ENCODE measurements at places on chromosomes 12 and 14. TPM values are rescaled to one million over a fixed set of nuclear protein-coding genes. Genes with fewer than 3 reads are reported as not detected.

DNA sequence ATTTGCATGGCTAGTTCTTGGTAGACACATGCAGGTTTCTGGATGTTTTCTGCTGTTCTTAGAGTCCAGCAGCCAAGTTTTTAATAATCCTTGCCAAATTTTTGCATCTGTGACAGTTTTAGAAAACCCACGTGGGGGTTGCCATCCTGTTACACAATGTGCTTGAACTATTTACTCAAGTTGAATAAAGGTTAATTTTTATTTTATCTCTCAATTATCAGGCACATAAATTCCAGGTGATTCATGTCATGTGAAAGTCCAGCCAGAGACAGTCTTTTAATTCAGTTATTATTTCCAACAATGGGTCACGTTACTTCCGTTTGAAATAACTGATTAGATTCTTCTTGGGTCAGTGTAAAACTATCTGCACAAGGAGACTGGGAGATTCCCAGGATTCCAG is 15.7 kb downstream of the MYRFL start:
- H3K4me3 ChIP-seq = no peak overlapping the region
- H3K27me3 ChIP-seq = peaks cover 4% of the 10 kb centered on the region
- no peak for DNase-seq
- no peak overlapping the region for H3K27ac ChIP-seq
- no peaks in the 10 kb centered on the region for H3K36me3 ChIP-seq
- H3K4me1 ChIP-seq = no peaks in the 10 kb centered on the region

HNRNPC gene
- 863 TPM for total RNA-seq

CRIP1 gene
- 702 TPM for total RNA-seq

DNA sequence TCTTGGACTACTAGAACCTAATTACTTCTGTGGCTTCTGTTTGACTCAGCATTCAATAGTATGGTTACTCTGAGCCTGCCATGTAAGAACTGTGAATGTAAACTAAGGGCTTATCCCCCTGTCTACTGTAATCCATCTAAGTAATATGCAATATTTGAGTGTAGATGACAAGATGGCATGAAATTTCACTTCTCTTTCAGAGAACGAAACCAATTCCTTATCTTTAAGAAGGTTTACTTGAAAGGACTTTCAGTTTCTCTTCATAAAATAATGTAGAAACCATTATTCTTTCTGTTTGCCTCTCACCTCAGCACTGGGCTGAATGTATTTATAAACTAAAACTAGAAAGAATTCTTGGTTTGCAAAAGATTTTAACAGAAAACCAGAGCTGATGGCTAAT is 60.4 kb upstream of the ARID2 start:
- peaks cover 17% of the 10 kb centered on the region for H3K36me3 ChIP-seq
- DNase-seq = peak; percentile 10
- H3K27ac ChIP-seq = peak overlapping the region; percentile 88
- H3K4me1 ChIP-seq = peaks cover 51% of the 10 kb centered on the region
- peaks cover 12% of the 10 kb centered on the region for H3K27me3 ChIP-seq
- peak overlapping the region; percentile 67 for H3K4me3 ChIP-seq

CFAP251 gene
- 0.30 TPM for total RNA-seq

DNA sequence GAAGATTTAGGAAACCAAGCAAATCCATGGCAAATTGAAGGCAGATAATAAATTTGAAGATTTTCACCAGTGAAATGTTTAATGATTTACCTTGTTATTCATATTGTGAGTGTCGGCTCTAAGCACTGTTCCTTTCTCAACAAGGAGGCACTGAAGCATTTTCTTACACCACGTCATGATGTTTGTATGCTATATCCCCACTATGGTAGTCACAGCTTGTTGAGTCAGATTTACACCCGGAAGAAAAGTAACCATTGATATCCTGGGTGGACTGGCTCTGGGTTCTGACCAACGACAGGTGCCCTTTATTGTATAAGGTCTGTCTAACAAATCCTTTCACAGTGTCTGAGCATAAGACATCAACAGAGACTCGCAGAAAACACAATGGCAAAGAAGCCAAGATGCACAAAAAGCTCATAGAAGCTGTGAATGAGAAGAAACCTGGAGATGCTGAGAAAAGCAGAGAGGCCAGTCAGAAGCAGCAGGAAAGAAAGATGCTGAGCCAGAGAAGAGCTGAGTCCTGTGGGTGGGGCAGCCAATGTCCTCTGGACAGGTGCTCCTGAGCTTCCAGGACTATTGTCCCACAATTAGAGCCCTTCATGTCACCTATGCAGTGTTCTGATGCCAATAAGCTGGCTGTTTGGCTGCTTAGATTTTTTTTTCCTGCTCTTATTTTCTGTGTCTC is 49.7 kb upstream of the ARHGAP5 start:
- H3K4me3 ChIP-seq = no peak overlapping the region
- no peak overlapping the region for H3K27ac ChIP-seq
- no peaks in the 10 kb centered on the region for H3K4me1 ChIP-seq
- peaks cover 7% of the 10 kb centered on the region for H3K27me3 ChIP-seq
- no peaks in the 10 kb centered on the region for H3K36me3 ChIP-seq
- DNase-seq = no peak

- H3K27me3 ChIP-seq = no peaks in the 10 kb centered on the region
- no peak overlapping the region for H3K27ac ChIP-seq
- no peaks in the 10 kb centered on the region for H3K36me3 ChIP-seq
- H3K4me1 ChIP-seq = no peaks in the 10 kb centered on the region
- no peak overlapping the region for H3K4me3 ChIP-seq
These were observed 136.3 kb downstream of the SCARB1 start for GRCh38 chr12:124727264-124727800.

DNA sequence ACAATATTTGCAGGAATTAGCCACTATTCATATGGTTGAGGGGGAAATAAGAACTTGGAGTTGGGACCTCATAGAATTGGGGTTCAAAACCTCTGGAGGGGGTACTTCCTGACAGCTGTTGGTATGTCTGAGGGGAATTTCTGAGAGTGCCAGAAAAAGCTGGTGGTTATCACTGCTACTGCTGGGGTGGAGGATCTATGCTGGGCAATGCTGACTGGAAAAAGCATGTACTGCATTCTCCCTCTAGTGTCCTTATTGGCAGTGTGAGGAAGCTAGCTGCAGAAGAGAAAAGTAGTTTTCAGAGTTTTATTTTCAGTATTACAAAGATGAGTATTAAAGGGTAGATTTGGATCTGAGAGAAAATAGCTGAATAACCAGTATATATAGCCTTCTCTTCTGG is 88.8 kb downstream of the FUT8 start:
- H3K27ac ChIP-seq = no peak overlapping the region
- no peaks in the 10 kb centered on the region for H3K27me3 ChIP-seq
- no peak overlapping the region for H3K4me3 ChIP-seq
- peaks cover 20% of the 10 kb centered on the region for H3K4me1 ChIP-seq

OTX2 gene
- total RNA-seq = not detected

DNA sequence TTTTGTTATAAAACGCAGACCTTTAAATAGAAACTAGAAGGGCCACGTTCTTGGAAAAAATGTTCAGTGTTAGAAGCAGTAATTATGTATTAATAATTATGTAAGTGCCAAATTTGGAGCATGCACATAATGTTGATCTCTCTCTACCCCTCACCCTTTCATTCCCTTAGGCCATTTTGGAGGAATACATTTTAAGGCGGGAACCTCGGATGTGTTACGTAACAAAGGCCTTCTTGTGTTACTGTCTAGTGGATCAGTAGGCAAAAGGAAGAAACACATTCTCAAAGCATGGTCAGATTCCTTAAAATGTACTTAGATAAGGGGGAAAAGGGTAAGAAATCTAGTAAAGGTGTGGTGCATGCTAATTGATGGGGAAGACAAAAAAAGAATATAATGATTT is 52.7 kb downstream of the RASSF3 start:
- peaks cover 32% of the 10 kb centered on the region for H3K36me3 ChIP-seq
- peaks cover 84% of the 10 kb centered on the region for H3K4me1 ChIP-seq
- H3K27me3 ChIP-seq = no peaks in the 10 kb centered on the region

DNA sequence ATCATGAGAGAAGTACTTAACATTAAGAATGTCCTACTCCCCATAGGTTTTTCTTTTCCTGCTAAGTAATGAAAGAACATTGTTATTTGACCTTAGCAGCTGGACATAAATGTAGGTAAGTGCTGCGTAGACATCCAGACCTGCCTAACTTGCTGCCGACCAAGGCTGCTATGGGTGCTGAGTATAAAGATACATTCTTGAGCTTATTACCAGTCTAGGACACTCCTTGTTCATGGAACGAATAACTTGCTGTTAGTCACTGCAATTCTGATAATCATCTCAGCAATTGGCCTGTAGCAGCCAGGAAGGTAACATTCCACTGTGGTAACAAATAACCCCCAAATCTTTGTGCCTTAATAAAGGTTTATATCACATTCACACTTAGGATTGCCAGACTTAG is 478.1 kb downstream of the VRK1 start:
- H3K4me3 ChIP-seq = no peak overlapping the region

KRT72 gene
- total RNA-seq = 12.3 TPM

DNA sequence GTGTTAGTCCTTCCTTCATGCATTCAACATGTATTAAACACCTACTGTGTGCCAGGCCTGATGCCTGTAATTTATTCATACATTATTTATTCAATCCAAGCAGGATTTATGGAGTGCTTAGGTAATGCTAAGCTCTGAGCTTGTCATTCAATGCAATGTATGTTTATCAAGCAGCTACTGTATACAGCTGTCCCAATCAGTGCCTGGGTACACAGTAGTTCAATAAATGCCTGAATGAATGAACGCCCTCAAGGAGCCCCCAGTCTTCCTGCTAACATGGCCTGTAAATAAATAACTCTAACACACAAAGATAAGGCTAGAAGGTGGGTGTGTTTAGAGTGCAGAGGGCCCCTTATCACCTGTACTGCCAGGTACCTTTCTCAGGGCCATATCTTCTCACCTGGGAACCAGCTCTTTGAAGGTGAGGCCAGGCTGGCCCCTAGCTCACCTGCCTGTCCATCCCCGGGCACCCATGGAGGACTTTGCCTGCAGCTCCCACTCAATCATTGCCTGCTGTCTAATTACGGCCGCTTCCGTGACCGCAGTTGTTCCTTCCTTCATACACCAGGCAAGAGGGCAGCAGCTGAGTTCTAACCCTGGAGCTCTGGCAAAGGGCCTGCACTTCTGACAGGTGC is 20.0 kb upstream of the KDM2B start:
- H3K4me3 ChIP-seq = no peak overlapping the region
- H3K27me3 ChIP-seq = no peaks in the 10 kb centered on the region
- no peak for DNase-seq
- peaks cover 6% of the 10 kb centered on the region for H3K4me1 ChIP-seq

DNA sequence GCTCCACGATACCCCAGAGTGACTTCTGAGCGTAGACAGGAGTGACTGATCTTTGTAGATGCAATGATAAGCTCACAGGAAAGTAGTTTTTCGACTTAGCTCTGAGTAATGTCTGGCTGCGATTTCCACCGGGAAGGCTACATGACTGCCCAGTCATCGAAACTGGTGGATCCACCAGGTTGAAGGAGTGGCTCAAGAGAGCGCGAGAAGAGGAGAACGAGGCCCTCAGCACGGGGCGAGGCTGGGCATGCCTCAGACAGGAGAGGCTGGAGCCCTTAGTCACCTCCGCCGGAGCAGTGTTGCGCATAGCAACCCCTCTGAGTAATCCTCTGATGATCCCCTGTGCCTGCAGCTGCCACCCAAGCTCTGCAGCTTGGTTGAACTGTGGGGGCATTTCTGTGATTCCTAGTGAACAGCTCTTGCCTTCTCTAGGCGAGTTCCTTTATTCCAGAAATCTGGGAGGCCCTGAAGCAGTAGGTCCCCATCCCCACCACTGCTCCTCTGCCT is 25.6 kb downstream of the ELK3 start:
- peaks cover 34% of the 10 kb centered on the region for H3K36me3 ChIP-seq
- DNase-seq = no peak
- H3K4me1 ChIP-seq = peaks cover 23% of the 10 kb centered on the region
- no peak overlapping the region for H3K4me3 ChIP-seq
- no peak overlapping the region for H3K27ac ChIP-seq

- H3K27ac ChIP-seq = no peak overlapping the region
- H3K4me1 ChIP-seq = no peaks in the 10 kb centered on the region
- no peak for DNase-seq
- H3K4me3 ChIP-seq = no peak overlapping the region
- H3K27me3 ChIP-seq = no peaks in the 10 kb centered on the region
These were observed 303.7 kb upstream of the SEL1L start for GRCh38 chr14:81837304-81837703.

- no peak for DNase-seq
- H3K4me3 ChIP-seq = no peak overlapping the region
- peaks cover 2% of the 10 kb centered on the region for H3K27me3 ChIP-seq
- H3K4me1 ChIP-seq = no peaks in the 10 kb centered on the region
- no peak overlapping the region for H3K27ac ChIP-seq
These were observed 29.9 kb upstream of the MUCL1 start for GRCh38 chr12:54824402-54824801.

GRCh38 chr14:90062822-90063539 is 1.2 kb downstream of the KCNK13 start:
- peak overlapping the region; percentile 64 for H3K4me3 ChIP-seq
- peaks cover 24% of the 10 kb centered on the region for H3K4me1 ChIP-seq
- H3K27ac ChIP-seq = no peak overlapping the region
- H3K36me3 ChIP-seq = no peaks in the 10 kb centered on the region
- peaks cover 63% of the 10 kb centered on the region for H3K27me3 ChIP-seq

DNA sequence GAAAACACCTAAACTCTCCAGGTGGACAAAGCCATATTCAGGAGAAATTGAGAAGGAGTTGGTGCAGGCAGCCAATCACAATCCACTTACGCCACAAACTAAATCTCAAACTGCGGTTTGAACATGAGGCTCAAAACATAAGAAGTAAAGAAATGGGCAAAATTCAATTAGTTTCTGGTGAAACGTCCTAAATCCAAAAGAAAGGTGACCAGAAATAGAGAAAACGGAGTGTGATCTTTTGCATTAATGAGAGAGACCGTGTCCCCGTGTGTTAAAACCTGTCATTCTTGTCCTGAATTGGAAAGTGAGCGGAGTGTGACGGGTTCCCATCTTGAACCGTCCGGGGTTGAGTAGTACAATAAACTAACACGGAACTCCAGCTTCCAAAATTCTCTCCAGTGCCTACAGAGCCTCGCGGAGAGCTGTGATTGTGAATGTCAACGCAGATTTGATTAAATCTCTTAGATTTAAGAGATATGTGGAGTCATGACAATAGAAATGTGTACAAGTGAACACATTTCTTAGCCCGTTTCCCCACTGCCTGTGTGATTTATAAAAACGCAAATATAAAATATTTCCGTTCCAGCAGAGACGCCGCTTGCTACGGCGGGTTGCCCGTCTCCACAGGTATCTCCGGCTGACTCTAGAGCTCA is 595 bp upstream of the METAP2 start:
- peaks cover 40% of the 10 kb centered on the region for H3K4me1 ChIP-seq
- peak; percentile 31 for DNase-seq
- H3K36me3 ChIP-seq = peaks cover 31% of the 10 kb centered on the region

ADCY4 gene
- 5.3 TPM for total RNA-seq

HCAR2 gene
- not detected for total RNA-seq

Measured in activated CD4-positive, alpha-beta T cell treated with anti-CD3 and anti-CD28 coated beads, Interleukin-2, amount 10 ng/mL, durations not matched to agents 7 days and 5 days (primary cell).